Spleen (tissue), 13 donors: ENCODE measurements at places on chromosomes 2 and 18. TPM values are rescaled to one million over a fixed set of nuclear protein-coding genes. Genes with fewer than 3 reads are reported as not detected.

DNA sequence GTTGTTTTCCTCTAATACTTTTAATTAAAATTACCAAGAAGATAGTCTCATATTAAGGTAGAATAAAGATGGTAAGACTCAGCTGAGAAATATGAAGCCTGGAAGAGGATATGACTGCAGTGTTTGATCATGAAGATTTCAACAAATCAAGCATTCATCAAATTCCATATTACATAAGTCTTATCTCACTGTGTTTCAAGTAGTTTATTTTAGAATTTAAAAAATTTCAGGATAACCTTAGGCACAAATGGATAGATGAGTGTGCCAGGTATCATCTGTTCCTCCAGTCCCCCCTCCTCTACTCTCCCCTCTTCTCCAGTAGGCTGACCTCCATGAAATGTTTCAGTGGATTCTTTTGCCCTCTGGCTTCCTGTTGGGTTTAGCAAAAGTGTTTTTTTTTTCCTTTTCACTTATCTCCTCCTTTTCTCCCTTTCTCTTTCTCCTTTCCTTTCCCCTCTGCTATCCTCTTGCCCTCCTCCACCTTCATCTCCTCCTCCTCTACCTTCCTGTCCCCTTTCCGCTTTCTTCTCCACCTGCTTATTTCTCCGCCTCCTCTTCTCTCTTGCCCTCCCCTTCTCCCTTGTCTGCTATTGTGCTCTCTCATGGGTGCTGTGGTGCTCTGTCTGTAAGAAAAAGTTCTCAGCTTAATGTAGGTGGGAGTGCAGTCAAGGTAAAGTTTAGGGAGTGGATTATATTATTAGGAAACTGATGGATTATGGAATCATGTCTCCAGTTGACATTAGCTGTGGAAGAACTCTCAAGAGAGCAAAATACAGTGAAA, 72.8 kb downstream of the ABI2 start:
- no peak for DNase-seq

GRCh38 chr2:185012643-185013042, 414.3 kb downstream of the ZNF804A start:
- no peak for DNase-seq

GRCh38 chr2:64311191-64311910, 142.6 kb upstream of the LGALSL start:
- DNase-seq, result no peak

- DNase-seq, result no peak
Observed at GRCh38 chr2:234638966-234639365, 142.1 kb upstream of the ARL4C start.

DNA sequence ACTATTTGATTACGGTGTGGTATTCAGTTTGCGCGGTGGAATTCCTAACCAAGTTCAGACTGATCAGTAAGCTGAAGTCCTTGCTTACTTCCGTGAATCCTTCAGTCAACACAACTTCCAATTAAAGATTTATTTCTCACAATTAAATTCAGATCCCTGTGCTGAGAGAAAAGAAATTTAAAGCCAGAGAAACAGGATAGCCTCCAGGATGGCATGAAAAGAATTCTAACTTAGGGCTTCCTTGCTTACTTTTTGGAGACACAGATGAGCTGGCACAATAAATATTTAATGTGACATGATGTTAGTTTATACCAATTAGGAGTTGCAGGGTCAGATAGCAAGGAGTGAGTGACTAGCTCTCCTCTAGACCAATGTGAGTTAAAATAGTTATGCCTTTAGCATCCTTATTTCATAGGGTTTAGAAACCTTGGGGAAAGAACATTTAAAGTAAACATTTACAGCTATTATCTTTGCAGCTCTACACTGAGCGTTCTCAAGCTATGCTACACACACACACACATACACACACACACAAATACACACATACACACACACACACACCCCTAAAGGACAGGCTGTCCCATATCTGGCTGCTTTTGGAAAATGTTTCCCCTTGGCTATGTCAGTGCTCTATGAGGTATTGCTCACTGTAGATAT, 151.0 kb downstream of the TRIB2 start:
- no peak for DNase-seq

DNA sequence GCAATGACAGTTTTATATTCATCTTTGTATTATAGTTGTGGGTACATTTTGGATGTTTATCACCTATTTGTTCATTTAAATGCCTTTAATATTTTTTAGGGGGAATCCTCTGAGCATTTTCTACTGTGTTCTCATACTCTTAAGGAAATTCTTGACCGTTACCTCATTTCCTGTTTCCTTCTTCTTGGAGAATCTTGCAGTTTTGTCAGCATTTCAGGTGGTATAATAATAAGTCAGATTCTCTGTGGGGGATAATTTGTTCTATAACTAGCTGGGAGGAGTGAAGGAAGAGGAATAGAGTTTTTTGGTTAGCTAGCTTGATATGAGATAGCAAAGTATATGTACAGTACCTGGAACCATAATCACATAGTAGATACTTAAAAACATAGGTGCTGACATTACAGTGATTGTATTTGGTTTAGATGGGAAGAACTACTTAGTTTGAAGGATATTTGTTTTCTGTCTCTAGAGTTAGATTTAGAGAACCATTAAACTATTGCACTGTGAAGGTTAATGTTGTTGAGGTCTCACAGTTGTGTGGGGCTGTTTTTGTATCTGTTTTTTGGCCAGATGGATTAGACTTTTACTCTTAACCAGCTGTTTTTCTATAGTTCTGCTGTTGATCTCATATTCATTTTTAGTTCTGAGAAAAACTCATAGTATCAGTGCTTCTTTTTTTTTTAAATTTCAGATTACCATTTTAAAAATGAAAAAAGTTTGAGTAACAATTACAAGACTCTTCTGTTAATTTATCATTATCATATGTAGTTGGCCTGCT, 14.2 kb downstream of the MTX2 start:
- DNase-seq, result no peak

DNA sequence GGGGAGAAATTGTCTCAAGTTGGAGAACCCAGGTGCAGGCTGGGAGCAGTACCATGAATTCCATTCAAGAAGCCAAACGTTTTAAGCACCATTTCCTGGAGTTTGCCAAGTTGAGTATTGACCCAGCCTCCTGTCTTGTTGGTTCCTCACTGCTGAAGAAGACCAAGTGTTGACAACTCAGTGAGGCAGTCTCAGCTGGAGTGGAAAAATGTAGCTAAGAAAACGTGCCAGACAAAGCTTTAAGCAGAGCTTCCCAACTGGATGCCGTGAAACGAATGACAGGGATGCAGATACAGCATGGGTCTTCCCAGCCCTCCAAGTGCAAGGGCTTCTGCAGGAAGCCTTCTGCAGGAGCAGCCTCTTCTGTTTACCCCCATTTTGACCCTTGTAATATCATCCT, 778 bp upstream of the INPP1 start:
- DNase-seq, result no peak

The NEUROD1 gene
- not detected for total RNA-seq

GRCh38 chr2:80822999-80823398, 518.4 kb upstream of the LRRTM1 start:
- no peak for DNase-seq

The XIRP2 gene
- 0.10 TPM for total RNA-seq

DNA sequence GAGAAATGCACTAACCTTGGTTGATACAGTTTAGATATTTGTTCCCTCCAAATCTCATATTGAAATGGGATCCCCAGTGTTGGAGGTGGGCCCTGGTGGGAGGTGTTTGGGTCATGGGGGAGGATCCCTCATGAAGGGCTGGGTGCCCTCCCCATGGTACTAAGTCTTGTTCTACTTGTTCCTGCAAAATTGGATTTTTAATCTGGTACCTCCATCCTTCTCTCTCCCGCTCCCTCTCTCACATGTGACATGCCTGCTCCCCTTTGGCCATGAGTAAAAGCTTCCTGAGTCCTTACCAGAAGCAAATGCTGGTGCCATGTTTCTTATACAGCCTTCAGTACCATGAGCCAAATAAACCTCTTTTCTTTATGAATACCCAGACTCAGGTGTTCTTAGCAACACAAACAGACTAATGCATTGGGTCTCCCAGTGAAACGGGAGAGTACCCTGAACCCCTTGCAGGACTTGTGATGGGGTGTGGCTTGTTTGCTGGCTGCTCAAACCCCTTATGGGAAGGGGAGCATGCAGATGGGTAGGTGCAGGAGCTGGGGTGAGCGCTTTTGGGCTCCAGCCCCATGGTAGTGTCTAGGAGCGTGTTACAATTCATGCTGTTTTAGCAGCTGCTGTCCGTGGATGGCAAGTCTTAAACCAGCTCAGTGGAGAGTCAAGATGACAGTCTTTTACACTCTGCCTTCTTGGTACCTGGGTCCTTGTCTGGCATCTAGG, 27.2 kb downstream of the FAHD2B start:
- peak; percentile 19 for DNase-seq

DNA sequence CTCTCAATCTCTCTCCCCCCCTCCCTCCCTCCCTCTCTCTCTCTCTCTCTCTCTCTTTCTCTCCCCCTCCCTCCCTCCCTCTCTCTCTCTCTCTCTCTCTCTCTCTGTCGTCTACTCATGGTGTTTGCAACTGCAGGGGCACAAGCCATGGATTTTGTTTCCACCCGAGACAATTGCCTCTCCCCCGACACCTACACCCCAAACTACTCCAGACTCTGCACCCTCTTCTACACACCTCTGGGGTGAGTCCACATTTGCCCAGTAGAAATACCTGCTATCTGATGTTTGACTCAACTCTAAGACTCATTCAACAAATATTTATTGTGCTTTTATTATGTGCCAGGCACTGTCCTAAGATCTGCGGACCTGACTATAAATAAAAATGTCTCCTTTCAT, 93.7 kb downstream of the TMEM17 start:
- DNase-seq, result no peak

DNA sequence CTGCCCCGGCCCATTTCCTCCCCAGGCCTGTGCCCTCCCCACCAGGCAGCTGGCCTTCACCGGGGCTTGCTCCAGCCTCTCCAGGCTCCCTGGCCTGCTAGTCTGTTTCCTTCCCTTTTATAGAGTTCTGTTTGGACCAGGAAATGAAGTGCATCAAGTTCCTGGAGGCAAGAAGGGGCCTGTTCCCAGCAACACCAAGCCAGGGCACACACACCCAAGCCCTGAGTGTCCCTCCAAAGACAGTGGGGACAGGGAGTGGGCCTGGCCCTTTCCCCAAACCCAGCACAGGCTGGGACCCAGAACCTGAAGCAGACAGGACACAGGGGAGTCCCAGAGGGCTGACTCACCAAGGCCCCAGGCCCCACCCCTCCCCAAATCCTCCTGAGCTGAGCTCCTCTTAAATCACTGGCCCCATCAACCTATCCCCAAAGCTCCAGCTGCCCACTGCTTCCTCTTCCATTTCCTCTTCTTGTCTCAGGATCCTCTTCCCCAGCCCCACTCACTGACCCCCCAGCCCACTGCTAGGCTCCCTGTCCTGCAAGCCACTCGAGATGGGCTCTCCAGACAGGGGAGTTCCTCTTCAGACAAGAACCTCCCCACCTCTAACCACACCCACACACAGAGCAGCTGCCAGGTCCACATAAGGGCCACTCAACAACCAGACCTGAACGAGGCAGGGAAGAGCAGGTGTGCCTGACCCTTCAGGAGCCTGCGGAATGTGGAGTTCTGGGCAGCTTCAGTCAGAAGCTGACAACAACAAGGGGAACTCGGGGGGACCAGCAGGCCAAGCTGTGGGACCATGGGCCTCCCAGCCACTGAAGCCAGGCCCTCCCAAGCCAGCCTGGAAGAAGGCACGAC, 74.2 kb downstream of the TNS1 start:
- no peak for DNase-seq

GRCh38 chr2:222561817-222562645, 93.9 kb downstream of the FARSB start:
- DNase-seq, result no peak

DNA sequence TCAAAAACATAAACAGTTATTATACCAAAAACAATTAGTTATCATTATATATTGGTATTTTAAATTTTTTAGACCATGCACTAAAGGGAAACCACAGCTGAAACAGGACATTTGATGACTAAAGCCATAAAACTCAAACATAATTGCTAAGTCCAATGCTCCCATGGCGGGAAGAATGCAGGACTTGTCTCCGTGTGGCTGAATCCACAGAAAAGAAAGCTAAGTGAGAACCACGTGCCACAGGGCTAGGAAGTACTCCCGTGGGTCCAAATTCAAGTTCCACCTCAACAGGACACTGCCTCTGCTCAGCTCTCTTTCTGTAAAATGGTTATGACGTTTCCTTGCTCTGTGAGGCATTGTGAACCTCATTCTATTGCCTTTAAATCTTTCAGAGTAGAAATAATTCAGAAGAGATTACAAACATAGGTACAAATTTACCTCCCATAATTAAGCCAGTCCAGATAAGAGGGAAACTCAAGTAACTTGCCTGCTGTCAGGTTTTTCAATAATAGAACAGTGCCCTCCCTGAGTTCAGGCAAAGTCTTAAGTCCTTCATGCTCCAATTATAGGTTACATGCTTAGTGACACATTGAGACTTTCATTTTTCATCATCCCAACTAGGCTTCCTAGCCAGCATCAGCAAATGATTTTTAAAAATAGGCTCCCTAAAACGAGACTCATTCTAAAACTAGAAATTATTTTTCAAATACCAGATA, 36.7 kb downstream of the FTCDNL1 start:
- no peak for DNase-seq

The MEMO1 gene
- 30.8 TPM for total RNA-seq

DNA sequence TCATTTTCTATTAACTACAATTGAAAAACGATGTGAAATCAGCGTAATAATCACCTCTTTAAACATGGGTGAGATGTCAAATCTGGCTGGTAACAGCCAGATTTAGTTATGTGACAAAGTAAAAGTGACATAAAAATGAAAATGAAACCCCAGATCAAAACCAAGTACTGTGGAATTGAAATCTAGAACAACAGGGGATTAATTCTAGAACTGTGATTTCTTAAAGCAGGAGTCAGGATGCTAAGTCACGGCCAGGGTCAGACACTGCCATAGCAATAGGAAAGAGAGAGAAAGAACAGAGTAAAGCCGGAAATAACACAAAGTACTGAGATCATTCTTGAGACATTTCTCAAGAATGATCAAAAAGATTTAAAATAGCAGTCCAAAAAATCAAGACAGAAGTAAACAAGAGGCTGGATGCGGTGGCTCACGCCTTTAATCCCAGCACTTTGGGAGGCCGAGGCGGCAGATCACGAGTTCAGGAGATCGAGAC, 1183.7 kb upstream of the NXPH2 start:
- DNase-seq, result no peak

- DNase-seq, result no peak
Observed at GRCh38 chr2:176133389-176133788, 3.9 kb downstream of the HOXD8 start.

The MLPH gene
- 0.35 TPM for total RNA-seq

DNA sequence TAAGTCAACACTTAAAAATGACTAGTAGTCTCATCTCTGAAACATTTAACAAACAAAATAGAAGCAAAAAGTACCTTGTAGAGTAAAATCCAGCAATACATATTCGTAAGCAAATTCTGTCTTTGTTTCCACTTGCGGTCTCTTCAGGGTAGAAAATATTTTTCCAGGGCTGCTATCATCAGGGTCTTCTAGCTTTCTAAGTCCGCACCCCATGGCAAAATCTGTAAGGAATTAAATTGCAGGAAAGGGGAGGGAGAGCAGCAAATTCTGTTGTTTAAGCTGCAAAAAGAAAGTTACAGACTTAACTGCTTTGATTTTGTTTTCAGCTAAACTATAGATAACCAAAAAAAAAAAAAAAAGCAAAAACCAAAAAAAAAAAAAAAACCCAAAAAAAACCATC, at the start of gene RFTN2:
Gene RFTN2 (minus strand): TSS at position 342 of the 400 bp plus-strand sequence. CDS start 129 bp downstream, at position 213.
- DNase-seq, result no peak

The NCOA1 gene
- total RNA-seq, result 58.3 TPM
